M059J (cell line): ENCODE measurements at places on chromosomes 7 and 10.

GRCh38 chr10:79937701-79938151 lies 11.2 kb downstream of the SFTPD start:
- DNase-seq: no peak

DNA sequence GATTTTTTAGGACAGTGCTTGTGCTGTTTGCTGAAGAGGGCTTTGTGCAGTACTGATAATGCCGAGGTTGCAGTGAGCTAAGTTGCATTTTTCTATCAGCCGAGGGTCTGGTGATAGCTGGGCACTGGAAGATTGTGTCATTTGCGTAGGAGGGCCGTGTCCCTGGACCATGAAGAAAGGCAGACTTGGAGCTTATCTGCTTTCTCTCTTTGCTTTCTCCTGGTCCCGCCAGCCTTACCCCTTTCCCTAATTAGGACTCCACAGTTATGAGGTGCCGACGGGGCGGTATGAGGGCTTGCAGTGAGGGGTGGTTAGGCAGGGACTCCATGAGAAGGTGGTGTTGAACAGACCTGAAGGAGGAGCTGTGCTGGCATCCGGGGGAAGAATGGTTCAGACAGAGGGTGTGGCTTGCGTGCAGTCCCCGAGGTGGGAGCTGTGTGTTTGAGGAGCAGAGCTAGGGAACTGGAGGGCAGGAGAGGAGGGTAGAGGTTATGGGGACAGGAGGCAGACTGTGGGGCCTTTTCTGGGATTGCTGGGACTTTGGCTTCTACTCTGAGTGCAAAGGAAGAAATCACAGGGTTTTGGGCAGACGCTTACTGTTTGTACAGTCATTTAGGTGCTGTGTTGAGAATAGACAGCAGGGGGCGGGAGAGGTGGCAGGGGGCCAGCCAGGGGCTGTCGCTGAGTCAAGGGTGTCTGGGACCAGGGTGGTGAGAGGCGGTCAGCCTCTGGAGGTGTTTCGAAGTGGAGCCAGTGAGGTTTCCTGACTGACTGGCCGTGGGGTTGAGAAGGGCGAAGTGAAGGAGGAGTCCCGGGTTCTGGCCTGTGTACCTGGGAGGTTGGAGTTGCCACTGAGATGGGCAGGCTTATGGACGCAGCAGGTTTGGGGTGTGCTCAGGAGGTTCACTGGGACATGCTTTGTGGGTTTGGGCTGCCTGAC lies 43.4 kb downstream of the PRF1 start:
- DNase-seq: no peak

DNA sequence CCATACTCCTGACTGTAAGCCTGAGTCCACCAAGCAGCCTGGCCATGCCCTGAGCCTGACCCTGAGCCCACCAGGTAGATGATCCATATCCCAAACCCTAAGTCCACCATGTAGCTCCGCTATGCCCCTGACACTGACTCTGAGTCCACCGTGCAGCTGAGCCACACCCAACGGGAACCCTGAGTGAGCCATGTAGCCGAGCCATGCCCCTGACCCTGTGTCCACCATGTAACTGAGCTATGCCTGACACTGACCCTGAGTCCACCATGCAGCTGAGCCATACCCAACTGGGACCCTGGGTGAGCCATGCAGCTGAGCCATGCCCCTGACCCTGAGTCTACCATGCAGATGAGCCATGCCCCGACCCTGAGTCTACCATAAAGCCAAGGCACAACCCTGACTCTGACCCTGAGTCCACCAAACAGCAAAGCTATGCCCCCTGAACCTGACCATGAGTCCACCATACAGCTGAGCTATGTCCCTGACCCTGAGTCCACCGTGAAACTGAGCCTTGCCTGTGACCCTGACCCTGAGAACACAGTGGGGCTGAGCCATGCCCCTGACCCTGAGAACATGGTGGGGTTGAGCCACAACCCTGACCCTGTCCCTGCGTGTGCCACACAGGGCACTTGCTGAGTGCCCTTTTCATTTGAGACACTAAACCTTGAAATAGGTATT lies 299.8 kb downstream of the TNS3 start:
- DNase-seq: no peak

DNA sequence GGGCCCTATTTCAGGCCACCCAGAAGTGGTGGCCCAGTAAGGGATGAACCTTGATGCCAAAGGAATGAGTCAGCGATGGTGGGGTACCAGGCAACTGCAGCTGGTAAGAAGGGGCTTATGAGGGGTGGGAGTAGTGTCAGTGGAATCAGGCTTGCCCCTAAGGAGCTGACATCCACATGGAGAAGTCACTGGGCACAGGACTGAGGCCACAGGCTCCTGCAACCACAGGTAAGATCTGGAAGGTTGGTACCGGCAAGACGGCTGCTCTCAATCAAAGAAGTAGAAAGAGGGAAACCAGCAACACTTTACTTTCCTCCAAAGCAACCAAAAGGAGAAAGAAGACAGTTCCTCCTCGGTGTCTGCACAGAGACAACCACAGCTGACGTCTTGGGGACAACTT lies 2.5 kb downstream of the GCK start:
- DNase-seq: no peak

GRCh38 chr7:868189-868486 lies 8.2 kb upstream of the GET4 start:
- DNase-seq: no peak

- DNase-seq: no peak
Measured at GRCh38 chr7:47382200-47382599, 199.7 kb downstream of the TNS3 start.
